Activated CD4-positive, alpha-beta T cell treated with anti-CD3 and anti-CD28 coated beads, Interleukin-10, Interleukin-2, amounts not matched to agents 100 ng/mL and 50 ng/mL, durations not matched to agents 16 hours and 8 hours (primary cell): ENCODE measurements at places on chromosomes 7 and 10.
A peak's percentile ranks its signal among the peaks of the same experiment; 100 is the strongest.

DNA sequence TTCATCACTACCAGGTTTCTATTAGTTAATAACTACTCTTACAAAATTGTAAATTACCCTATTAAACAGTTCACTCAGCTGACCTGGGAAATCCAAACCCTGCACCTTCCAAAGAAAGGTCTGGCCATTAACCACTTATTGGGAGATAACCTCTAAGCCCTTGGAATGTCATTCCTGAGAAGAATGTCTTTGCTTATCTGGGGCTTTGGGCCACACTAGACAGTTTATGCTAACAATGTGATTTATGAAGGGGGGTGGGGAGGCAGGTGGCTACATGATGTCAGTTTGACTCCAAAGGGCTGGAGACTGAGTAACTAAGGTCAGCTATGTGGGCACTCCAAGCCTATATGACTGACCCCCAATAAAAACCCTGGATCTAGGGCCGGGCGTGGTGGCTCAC is 50.7 kb downstream of the AKR1D1 start:
- DNase-seq = no peak

GRCh38 chr10:15719049-15719898 is 448 bp downstream of the ITGA8 start:
- DNase-seq = no peak

GRCh38 chr7:68820321-68820720 is 778.0 kb upstream of the AUTS2 start:
- DNase-seq = no peak

DNA sequence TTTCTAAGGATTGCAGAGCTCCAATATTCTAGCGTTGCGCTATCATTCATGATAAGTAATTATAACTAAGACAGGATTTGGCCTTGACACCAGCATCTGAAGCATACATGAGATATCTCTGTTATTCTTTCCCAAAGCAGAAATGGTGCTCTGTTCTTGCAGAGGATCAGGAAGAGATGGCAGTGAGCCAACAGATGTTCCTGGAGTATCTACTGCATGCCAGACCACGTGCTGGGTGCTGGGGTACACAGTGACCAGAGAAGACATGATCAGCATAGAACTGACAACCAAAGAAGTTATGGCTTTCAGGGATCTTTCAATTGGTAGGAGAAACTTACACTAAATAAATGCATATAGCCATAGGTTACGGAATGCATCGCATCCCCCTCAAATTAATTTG is 63.7 kb upstream of the PLXNA4 start:
- no peak for DNase-seq

GRCh38 chr10:101839416-101840063 is 4.1 kb downstream of the KCNIP2 start:
- peak; percentile 71 for DNase-seq

GRCh38 chr10:101833466-101833865 is 10.1 kb downstream of the KCNIP2 start:
- peak; percentile 26 for DNase-seq

DNA sequence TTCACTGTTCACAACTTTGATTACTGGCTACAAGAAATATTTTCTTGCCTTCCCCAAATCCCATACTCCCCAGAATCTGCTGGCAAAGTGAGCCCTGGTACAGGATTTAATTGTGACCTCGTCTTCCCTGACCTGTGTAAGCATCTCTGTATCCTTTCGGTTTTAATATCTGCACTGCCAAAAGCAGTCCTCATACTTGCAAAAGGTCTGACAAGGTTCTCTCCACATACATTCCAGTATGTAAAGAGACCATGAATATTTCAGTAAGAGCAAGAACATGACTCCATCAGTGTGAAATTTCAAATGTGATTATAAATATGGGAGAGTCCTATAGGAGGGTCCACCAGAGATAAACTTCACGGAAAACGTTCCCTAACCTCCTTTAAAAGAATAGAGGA is 134.0 kb upstream of the TCF7L2 start:
- no peak for DNase-seq

DNA sequence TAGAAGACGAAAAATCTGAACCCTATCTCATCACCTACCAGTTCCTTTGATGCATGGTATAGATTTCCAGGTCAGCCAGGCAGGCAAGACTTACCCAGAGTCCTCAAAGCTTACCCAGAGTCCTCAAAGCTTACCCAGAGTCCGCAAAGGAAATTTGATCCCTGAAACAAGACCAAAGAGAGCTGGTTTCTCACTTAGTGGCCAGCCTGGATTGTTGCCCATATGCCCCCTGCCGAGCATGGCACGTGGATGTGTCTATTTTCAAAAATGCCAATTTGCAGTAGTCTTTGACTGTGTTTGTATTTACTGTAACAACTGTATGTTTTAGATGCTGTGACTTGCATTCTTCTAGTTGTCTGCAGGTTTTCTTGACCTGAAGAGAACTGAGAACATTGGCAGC is 120.2 kb upstream of the STARD3NL start:
- DNase-seq = no peak

- DNase-seq = no peak
These were observed 14.0 kb upstream of the SLC18A2 start for GRCh38 chr10:117226813-117227451.

DNA sequence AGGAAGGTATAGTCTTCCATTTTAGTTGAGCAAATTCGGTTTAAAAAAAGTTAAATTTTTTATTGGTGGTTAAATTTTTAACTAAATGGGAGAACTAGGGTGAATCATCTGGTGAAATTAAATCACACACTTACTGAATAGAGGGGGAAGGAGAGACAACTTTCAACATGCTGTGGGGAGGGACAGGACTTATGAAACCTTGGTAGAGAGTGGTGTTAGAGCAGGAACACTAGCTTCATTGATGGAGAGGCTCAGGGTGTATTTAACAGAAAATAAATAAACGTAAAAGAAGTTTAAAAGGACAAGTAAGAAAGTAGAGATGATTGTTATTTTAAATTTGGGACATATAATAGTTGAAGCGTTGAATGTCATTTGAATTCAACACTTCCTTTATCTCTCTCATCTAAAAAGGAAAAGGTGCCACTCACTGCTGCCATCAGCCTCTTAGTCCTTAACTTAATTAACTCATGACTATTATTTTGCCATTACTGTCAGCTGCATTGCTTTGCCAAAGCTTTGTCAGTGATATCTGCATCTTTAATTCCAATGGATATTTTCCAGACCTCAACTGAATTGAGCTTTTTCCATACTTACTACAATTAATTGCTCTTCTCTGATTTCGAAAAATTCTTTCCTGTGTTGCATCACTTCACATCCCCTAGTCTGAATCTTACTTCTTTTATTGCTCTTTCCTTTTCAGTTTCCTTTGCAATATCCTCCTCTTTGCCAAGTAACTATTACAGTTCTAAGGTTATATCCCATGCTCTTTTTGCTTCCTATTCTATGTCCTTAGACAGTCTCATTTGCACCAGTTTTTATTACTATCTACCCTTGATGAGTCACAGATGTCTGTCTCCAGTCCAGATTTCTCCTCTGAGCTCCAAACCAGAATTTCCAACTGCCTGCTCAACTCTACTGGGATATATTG is 71.7 kb downstream of the GNAT3 start:
- DNase-seq = no peak
